ENCODE measurements at places on chromosomes 12 and 14. TPM values are rescaled to one million over a fixed set of nuclear protein-coding genes. Genes with fewer than 3 reads are reported as not detected.

SRRM4 gene
- total RNA-seq = not detected

POLE gene
- total RNA-seq = 82.7 TPM

TUBA1C gene
- 523 TPM for total RNA-seq

SPIC gene
- not detected for total RNA-seq

PRICKLE1 gene
- total RNA-seq = 69.0 TPM

RNASE1 gene
- 182 TPM for total RNA-seq

HCAR3 gene
- total RNA-seq = not detected

PRIMA1 gene
- total RNA-seq = not detected

FKBP4 gene
- total RNA-seq = 74.1 TPM

FZD10 gene
- total RNA-seq = not detected

RPAP3 gene
- 29.8 TPM for total RNA-seq

BCL2L2 gene
- 26.2 TPM for total RNA-seq

DNA sequence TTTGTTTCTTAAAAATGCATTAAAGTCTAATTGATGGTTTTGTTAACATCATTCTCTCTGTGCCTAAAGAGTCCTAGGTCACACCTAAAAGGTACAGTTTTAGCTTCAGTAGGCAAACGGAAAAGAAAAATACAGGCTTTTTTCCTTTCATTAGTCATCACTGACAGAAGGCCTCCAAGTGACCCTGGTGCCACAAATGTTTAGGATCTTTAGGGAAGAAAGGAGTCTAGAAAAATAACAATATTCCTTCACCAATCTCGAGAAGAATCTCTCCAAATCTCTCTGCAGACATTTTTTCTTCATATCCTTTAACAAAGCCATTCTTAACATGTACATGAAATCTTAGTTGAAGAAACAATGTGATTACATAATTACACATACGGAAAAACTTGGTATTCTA lies 2.0 kb downstream of the DENND5B start:
- peak overlapping the region; percentile 56 for H3K4me3 ChIP-seq
- no peaks in the 10 kb centered on the region for H3K36me3 ChIP-seq
- peak; percentile 63 for DNase-seq
- H3K27me3 ChIP-seq = no peaks in the 10 kb centered on the region
- H3K4me1 ChIP-seq = peaks cover 21% of the 10 kb centered on the region

DNA sequence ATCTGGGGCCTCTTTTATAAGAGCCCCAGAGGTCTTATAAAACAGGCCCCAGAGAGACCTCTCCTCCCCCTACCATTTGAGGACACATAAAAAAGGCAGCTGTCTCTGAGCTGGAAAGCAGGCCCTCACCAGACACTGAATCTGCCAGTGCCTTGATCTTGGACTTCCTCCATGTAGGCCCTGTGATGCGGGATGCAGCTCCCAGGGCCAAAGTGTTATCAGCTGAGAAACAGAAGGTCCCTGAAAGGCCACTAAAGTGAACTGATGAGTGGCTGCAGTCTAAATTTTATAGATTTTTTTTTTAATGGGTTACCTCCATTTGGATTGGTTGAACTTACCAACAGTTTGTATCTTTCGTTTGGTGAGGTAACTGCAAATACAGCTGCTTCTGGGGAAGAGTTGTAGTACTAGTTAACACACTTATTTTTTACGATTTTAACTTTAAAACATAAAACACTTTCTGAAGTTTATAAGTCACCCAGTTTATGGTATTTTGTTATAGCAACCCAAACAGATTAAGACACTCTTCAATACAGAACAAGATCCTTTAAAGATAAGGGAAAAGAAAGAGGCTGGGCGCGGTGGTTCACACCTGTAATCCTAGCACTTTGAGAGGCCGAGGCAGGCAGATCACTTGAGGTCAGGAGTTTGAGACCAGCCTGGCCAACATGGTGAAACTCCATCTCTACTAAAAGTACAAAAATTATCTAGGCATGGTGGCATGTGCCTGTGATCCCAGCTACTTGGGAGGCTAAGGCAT lies 5.6 kb upstream of the GUCY2C start:
- H3K36me3 ChIP-seq = no peaks in the 10 kb centered on the region
- no peak overlapping the region for H3K4me3 ChIP-seq
- H3K27ac ChIP-seq = no peak overlapping the region
- no peak for DNase-seq

DNA sequence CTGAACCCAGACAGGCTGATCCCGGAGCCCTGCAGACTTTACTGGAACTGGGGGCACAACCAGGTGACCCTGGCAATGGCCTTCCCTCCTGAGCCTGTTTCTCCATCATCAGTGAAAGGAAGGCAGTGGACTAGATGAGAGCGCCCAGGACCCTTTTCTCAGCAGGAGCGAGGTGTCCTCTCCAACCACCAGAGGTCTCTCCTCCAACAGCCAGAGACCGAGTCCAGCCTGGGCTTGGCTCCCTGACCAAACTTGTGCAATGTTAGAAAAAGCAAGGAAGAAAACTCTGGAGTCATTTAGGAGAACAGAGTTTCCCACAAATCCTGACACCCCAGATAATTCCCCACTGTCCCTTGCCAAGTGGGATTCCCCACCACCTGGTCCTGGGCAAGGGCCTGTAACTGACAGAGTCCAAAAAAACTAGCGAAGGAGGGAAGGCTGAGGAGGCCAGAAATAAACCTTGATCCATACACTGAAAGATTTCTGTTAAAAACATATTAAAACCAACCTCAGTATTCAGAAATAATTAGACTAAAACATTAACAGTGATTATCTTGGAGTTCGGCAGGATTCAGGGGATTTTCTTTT lies 9.0 kb downstream of the RPS6KL1 start:
- H3K4me3 ChIP-seq = no peak overlapping the region
- peak; percentile 66 for DNase-seq
- H3K4me1 ChIP-seq = peaks cover 3% of the 10 kb centered on the region

DNA sequence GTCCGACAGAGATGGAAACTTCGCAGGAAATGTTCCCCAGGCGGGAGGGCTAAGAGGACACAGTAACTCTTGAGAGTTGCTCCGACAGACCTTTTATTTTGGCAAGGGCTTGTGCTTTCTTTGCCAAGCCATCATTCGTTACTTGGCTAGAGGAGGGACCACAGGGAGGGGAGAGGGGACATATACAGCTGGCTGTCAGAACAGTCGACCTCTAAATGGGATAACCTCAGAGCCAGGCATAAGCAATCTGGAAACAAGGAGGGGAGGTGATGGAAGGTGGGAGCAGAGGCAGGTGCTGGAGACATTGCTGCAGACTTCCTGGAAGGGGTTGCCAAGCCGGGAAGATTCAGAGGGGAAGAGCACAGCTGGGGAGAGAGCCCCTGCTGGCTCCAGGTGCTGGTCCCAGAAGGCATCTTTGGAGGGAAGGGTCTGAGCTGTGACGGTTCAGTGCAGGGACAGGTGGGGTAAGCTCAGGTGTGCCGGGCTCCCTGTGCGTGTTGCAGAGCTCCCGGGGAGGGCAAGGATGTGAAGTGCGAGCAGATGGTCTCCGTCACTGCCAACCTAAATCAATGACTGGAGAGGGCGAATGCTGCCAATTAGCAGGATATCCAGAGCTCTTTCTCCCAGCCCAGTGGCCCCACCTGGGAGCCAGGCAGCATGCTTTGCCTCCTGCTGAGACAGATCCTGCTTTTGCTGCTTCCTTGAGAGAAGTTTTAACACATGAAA lies 50.1 kb downstream of the CHST11 start:
- no peak overlapping the region for H3K27ac ChIP-seq
- H3K4me1 ChIP-seq = peaks cover 18% of the 10 kb centered on the region
- no peaks in the 10 kb centered on the region for H3K27me3 ChIP-seq
- no peak overlapping the region for H3K4me3 ChIP-seq
- no peak for DNase-seq

GRCh38 chr14:55223364-55223763 lies 32.0 kb upstream of the DLGAP5 start:
- DNase-seq = no peak
- H3K36me3 ChIP-seq = no peaks in the 10 kb centered on the region
- peaks cover 11% of the 10 kb centered on the region for H3K4me1 ChIP-seq
- H3K27me3 ChIP-seq = no peaks in the 10 kb centered on the region
- no peak overlapping the region for H3K27ac ChIP-seq
- H3K4me3 ChIP-seq = no peak overlapping the region

- peaks cover 43% of the 10 kb centered on the region for H3K4me1 ChIP-seq
- H3K4me3 ChIP-seq = no peak overlapping the region
- H3K27ac ChIP-seq = peak overlapping the region; percentile 75
- no peaks in the 10 kb centered on the region for H3K27me3 ChIP-seq
- peaks cover 37% of the 10 kb centered on the region for H3K36me3 ChIP-seq
- DNase-seq = peak; percentile 95
These were observed 6.1 kb downstream of the SDR39U1 start for GRCh38 chr14:24436355-24437019.

GRCh38 chr14:92185559-92185958 lies 63.8 kb downstream of the CPSF2 start:
- DNase-seq = no peak
- H3K27me3 ChIP-seq = no peaks in the 10 kb centered on the region
- no peak overlapping the region for H3K4me3 ChIP-seq
- H3K4me1 ChIP-seq = no peaks in the 10 kb centered on the region
- H3K36me3 ChIP-seq = no peaks in the 10 kb centered on the region

- peaks cover 6% of the 10 kb centered on the region for H3K27me3 ChIP-seq
- no peak overlapping the region for H3K27ac ChIP-seq
- H3K4me1 ChIP-seq = no peaks in the 10 kb centered on the region
- H3K4me3 ChIP-seq = no peak overlapping the region
These were observed 17.1 kb upstream of the MYO1H start for GRCh38 chr12:109330282-109331230.

DNA sequence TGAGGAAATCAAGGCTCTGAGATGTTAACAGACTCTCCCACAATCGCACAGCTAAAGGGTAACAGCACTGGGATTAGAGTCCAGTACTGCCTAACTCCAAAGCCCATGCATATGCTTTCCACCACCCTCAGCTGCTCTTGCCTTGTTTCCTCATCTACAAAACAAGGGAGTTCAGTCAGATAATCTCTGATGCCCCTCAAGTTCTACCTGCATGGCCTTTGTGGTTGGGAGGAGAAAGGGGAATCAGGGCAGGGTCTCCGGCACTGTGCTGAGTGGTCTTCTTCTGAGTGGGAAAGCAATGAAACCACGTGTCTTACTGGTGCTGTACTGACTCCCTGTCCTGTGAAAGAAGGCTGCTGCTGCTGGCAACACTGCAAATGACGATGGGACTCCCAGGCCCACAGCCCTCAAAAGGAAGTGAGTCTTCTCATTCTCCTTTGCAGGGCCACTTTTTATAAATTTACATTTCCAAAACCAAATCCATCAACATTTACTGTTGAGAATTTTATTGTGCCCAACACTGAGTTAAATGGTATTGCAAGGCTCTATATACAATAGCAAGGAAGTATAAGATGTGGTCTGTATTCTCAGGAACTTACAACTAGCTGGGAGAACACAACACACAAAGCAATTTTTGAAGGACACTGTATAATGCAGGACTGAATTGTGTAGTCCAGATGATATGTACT lies 19.7 kb upstream of the DUSP16 start:
- DNase-seq = no peak
- H3K4me3 ChIP-seq = no peak overlapping the region
- H3K27me3 ChIP-seq = peaks cover 4% of the 10 kb centered on the region
- H3K36me3 ChIP-seq = no peaks in the 10 kb centered on the region
- H3K4me1 ChIP-seq = peaks cover 2% of the 10 kb centered on the region
- no peak overlapping the region for H3K27ac ChIP-seq

- DNase-seq = no peak
- H3K36me3 ChIP-seq = no peaks in the 10 kb centered on the region
- H3K27me3 ChIP-seq = no peaks in the 10 kb centered on the region
- no peak overlapping the region for H3K27ac ChIP-seq
- H3K4me1 ChIP-seq = no peaks in the 10 kb centered on the region
These were observed 1031.2 kb upstream of the TMEM132C start for GRCh38 chr12:127235761-127236160.

- peak; percentile 21 for DNase-seq
- H3K27me3 ChIP-seq = no peaks in the 10 kb centered on the region
- H3K36me3 ChIP-seq = no peaks in the 10 kb centered on the region
- H3K27ac ChIP-seq = no peak overlapping the region
- H3K4me3 ChIP-seq = no peak overlapping the region
These were observed 65.1 kb upstream of the ETV6 start for GRCh38 chr12:11584221-11584855.

- H3K27ac ChIP-seq = peak overlapping the region; percentile 93
- H3K4me3 ChIP-seq = no peak overlapping the region
- no peak for DNase-seq
- H3K27me3 ChIP-seq = no peaks in the 10 kb centered on the region
- H3K36me3 ChIP-seq = no peaks in the 10 kb centered on the region
- H3K4me1 ChIP-seq = peaks cover 54% of the 10 kb centered on the region
These were observed 96.8 kb downstream of the PPHLN1 start for GRCh38 chr12:42422785-42423184.

- peaks cover 47% of the 10 kb centered on the region for H3K27me3 ChIP-seq
- DNase-seq = no peak
- H3K4me1 ChIP-seq = no peaks in the 10 kb centered on the region
- no peaks in the 10 kb centered on the region for H3K36me3 ChIP-seq
- no peak overlapping the region for H3K27ac ChIP-seq
These were observed 9.0 kb upstream of the PCNX1 start for GRCh38 chr14:70898111-70898745.

- H3K36me3 ChIP-seq = no peaks in the 10 kb centered on the region
- H3K4me1 ChIP-seq = no peaks in the 10 kb centered on the region
- no peaks in the 10 kb centered on the region for H3K27me3 ChIP-seq
- no peak overlapping the region for H3K4me3 ChIP-seq
These were observed 1404.0 kb downstream of the AACS start for GRCh38 chr12:126469211-126469610.

GRCh38 chr14:31489691-31490090 lies 1.9 kb upstream of the GPR33 start:
- no peaks in the 10 kb centered on the region for H3K36me3 ChIP-seq
- H3K27me3 ChIP-seq = no peaks in the 10 kb centered on the region
- DNase-seq = no peak
- H3K4me1 ChIP-seq = no peaks in the 10 kb centered on the region
- no peak overlapping the region for H3K27ac ChIP-seq

- DNase-seq = no peak
- H3K4me1 ChIP-seq = peaks cover 11% of the 10 kb centered on the region
- peak overlapping the region; percentile 57 for H3K4me3 ChIP-seq
- H3K27ac ChIP-seq = no peak overlapping the region
- no peaks in the 10 kb centered on the region for H3K36me3 ChIP-seq
- no peaks in the 10 kb centered on the region for H3K27me3 ChIP-seq
These were observed 788 bp downstream of the ENO2 start for GRCh38 chr12:6914947-6915788.

DNA sequence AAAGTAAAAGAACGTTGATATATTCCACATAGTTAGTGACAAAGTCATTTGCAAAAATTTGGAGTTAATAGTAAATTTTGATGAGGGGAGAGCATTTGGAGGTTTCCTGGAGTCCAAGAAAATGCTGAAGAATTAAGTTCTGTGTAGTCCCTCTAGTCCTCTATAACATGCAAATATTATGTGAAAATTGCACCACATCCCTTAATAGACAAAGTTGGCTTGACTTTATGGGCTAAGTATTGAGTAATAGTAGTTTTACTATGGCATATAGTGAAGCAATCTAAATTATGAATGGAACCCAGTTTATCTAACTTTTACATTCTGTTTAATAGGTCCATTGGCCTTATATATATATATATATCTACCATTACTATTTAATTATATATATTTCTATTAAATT lies 66.4 kb upstream of the DCN start:
- no peaks in the 10 kb centered on the region for H3K36me3 ChIP-seq
- H3K4me3 ChIP-seq = no peak overlapping the region

GRCh38 chr12:121060149-121061001 lies 21.3 kb upstream of the OASL start:
- no peak overlapping the region for H3K4me3 ChIP-seq
- H3K4me1 ChIP-seq = peaks cover 4% of the 10 kb centered on the region
- peaks cover 2% of the 10 kb centered on the region for H3K27me3 ChIP-seq

All from endothelial cell of umbilical vein (primary cell).